ENCODE measurements at places on chromosomes 4 and X. TPM values are rescaled to one million over a fixed set of nuclear protein-coding genes. Genes with fewer than 3 reads are reported as not detected.

DNA sequence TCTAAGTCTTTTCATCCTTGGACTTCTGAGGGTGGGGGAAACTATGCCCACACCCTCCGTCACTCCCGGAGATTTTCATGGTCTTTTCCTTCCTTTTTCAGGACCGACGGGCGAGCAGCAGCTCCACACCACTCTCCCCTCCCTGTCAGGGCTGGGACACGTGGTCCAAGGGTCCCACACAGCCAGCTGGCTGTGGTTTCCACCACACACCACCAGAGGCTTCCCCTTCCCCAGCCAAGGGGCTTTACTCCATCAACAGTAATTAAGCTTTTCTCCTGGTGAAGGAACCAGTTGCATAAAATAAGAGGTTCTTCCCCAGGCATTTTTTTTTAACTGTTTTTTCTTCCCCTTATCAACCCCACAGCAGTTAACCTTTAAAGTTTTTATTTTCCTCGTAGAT, 453.9 kb downstream of the GPAT3 start:
- DNase-seq: no peak
- no peak overlapping the region for H3K4me3 ChIP-seq
- H3K4me1 ChIP-seq: no peaks in the 10 kb centered on the region
- H3K27ac ChIP-seq: no peak overlapping the region

- DNase-seq: no peak
- no peaks in the 10 kb centered on the region for H3K36me3 ChIP-seq
- no peak overlapping the region for H3K4me3 ChIP-seq
- H3K27me3 ChIP-seq: no peaks in the 10 kb centered on the region
- no peak overlapping the region for H3K27ac ChIP-seq
Measured at GRCh38 chr4:24226667-24227066, 336.8 kb upstream of the PPARGC1A start.

- H3K36me3 ChIP-seq: no peaks in the 10 kb centered on the region
- no peak overlapping the region for H3K27ac ChIP-seq
- H3K4me3 ChIP-seq: no peak overlapping the region
- no peak for DNase-seq
Measured at GRCh38 chr4:80956421-80956820, 74.1 kb upstream of the BMP3 start.

DNA sequence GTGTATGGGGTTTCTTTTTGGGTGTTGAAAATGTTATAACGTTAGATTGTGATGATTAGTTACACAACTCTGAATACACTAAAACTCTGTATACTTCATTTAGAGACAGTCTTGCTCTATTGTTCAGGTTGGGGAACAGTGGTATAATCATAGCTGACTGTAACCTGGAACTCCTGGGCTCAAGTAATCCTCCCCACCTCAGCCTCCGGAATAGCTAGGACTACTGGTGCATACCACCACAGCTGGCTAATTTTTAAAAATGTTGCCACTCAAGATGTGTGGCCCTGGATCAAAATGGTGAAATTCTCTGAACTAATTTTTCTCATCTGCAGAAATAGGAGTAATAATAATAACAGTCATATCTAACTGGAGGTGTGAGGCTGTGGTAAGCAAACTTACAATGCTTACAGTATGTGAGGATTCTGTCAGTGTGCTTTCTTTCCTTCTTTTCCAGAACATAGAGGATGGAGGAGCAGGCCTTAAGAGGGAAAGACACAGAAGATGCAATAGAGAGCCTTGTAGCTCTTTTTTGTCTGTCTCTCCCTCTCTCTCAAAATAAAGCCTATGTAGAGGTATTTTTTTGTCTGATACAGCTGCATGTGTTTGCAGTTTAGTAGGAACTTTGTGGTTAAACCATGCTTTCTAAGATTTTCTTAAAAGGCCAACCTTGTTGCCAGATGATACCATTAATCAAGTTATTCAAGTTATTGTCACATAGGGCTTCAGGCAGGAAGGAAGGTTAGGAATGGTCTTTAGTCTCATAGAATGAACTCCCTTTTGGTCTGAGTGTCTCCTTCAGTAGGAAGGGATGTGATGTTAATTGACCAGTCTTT, 7.5 kb downstream of the ADD1 start:
- H3K4me1 ChIP-seq: peaks cover 78% of the 10 kb centered on the region
- H3K27ac ChIP-seq: no peak overlapping the region
- DNase-seq: no peak
- H3K36me3 ChIP-seq: peaks cover 16% of the 10 kb centered on the region

- no peaks in the 10 kb centered on the region for H3K4me1 ChIP-seq
- H3K4me3 ChIP-seq: no peak overlapping the region
- no peaks in the 10 kb centered on the region for H3K36me3 ChIP-seq
- no peak for DNase-seq
- no peak overlapping the region for H3K27ac ChIP-seq
- H3K27me3 ChIP-seq: no peaks in the 10 kb centered on the region
Measured at GRCh38 chr4:186015212-186015817, 53.6 kb upstream of the TLR3 start.

DNA sequence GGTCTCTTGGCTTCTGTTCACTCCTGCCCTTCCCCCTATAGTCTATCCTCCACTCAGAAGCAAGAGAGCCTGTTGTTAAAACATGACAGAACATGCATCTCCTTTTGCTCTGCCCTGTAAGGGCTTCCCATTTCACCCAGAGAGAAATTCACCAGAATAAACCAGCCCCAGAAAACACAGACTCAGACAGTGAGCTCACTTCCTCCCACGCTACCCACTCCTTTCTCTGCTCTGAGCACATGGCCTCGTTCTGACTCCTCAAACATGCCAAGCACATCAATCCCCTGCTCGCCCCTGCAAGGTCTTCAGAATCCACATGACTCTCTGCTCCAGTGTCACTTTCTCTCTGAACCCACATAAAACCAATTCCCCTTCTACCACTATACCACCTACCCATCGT, 50.4 kb downstream of the MID1 start:
- no peaks in the 10 kb centered on the region for H3K4me1 ChIP-seq
- H3K27ac ChIP-seq: no peak overlapping the region
- H3K27me3 ChIP-seq: no peaks in the 10 kb centered on the region

DNA sequence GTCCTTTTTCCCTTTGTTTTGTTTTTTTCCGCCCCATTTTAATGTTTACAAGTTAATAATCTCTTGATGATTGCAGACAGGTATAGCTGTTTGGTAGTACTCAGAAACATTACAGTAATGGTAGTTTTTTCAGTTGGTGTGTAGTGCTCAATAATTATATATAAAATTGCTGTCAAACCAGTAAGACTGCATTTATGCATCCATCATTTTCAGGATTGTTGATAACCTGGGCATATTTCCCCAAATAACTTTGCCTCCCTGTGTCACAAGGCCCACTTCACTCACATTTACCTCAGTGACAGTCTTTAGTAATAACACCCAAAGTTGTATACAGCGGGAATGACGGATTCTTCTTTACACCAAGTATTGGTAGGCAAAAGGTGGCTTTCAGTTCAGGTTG, 16.1 kb downstream of the ARFIP1 start:
- no peak overlapping the region for H3K27ac ChIP-seq
- no peak overlapping the region for H3K4me3 ChIP-seq
- H3K36me3 ChIP-seq: no peaks in the 10 kb centered on the region
- DNase-seq: no peak

DNA sequence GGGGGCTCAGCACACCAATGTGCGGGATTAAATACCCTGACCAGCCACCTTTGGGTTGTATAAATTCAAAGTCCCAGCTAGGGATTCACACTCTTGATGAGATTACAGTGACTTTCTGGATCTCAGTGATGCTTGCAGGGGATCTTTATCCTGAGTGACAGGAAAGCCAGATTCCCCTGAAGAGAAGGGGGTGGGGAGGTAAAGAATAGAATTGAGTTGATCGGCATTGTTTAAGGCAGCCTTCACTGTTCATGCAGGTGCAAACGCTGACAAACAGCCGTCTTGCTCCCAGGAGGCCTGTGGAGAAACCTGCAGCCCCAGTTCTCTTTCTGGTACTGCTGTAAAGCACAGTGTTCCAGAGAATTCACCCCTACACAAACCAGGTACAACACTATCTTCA, 19.0 kb downstream of the CXXC4 start:
- H3K4me1 ChIP-seq: no peaks in the 10 kb centered on the region
- no peak overlapping the region for H3K4me3 ChIP-seq
- no peak for DNase-seq
- no peak overlapping the region for H3K27ac ChIP-seq
- H3K36me3 ChIP-seq: no peaks in the 10 kb centered on the region

- no peaks in the 10 kb centered on the region for H3K4me1 ChIP-seq
- no peak for DNase-seq
Measured at GRCh38 chrX:143768976-143769375, 48.4 kb upstream of the SPANXN2 start.

DNA sequence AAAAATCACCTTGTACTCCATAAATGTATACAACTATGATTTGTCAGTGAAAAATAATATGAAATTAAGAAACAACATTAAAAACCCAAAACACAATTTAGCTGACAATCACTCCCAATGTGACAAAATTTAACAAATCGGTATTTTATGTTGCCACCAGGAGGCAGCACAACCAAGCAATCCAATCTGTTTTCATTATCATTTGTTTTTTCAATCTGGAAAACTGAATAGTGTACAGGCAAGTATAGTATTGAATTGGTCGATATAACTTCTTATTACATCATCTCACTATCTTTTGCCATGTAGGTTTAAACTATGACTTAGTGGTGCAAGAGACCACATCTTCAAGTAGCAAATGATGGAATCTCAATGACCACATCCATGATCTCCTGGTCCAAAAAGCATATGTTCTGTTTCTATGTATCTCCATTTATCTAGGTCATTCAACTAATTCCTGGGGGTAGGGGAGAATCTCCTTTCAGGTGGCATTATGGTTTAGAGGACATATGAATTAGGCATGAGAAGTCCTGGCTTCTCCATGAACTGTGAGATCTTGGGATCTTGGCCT, 112.9 kb upstream of the AGA start:
- no peaks in the 10 kb centered on the region for H3K36me3 ChIP-seq
- DNase-seq: no peak
- no peak overlapping the region for H3K4me3 ChIP-seq
- no peaks in the 10 kb centered on the region for H3K4me1 ChIP-seq
- no peak overlapping the region for H3K27ac ChIP-seq

GRCh38 chr4:54146139-54146538, 46.2 kb downstream of the GSX2 start:
- peaks cover 7% of the 10 kb centered on the region for H3K4me1 ChIP-seq
- H3K36me3 ChIP-seq: no peaks in the 10 kb centered on the region
- H3K4me3 ChIP-seq: no peak overlapping the region
- no peak for DNase-seq
- H3K27me3 ChIP-seq: peaks cover 4% of the 10 kb centered on the region

GRCh38 chr4:53365121-53365485, 758 bp downstream of the SCFD2 start:
- peak overlapping the region; percentile 85 for H3K27ac ChIP-seq
- peaks cover 37% of the 10 kb centered on the region for H3K4me1 ChIP-seq
- peak overlapping the region; percentile 85 for H3K4me3 ChIP-seq
- H3K36me3 ChIP-seq: no peaks in the 10 kb centered on the region
- no peak for DNase-seq

- H3K36me3 ChIP-seq: no peaks in the 10 kb centered on the region
- no peak for DNase-seq
- H3K4me3 ChIP-seq: no peak overlapping the region
- H3K27me3 ChIP-seq: peaks cover 18% of the 10 kb centered on the region
- H3K27ac ChIP-seq: no peak overlapping the region
Measured at GRCh38 chr4:122830426-122831095, 3.9 kb downstream of the FGF2 start.

DNA sequence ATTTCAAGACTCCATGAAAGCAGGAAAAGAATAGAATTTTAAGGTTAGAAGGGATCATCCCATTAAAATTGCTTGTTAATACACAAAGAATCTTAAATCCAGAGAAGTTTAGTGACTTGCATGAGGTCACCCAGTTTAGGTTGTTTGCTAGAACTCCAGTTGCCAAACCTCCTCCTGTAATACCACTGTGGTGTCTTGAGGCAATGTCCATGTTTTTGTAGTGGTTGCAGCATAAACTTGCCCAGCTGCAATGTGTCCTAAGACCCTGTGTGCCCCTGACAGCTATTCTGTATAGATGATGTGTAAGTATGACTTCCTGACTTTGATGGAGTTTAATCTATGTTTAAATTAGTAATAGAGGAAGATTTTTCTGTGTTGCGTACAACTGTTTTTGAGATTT, 6.3 kb downstream of the SFRP2 start:
- H3K27me3 ChIP-seq: peaks cover 12% of the 10 kb centered on the region
- no peak overlapping the region for H3K27ac ChIP-seq
- no peak for DNase-seq
- no peaks in the 10 kb centered on the region for H3K4me1 ChIP-seq

DNA sequence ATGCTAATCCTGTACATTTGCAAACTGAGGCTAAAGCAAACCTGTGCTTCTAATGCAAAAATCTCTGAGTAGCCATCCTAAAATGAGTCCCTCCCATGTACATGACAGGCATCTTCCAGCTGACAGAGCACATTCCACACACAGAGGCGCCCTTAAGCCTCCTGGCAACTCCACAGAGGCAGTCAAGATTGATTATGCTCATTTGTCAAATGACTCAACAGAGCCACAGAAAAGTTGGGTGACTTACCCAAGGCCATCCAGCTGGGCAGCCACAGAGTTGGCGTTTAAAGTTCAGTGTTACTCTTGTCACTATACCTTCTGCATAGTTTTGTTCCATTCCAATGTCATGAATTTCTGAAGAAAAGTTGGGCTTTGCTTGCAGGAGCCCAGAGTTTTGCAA, 394.6 kb upstream of the FGF13 start:
- no peaks in the 10 kb centered on the region for H3K36me3 ChIP-seq
- no peaks in the 10 kb centered on the region for H3K4me1 ChIP-seq
- H3K27ac ChIP-seq: no peak overlapping the region
- no peak overlapping the region for H3K4me3 ChIP-seq
- no peak for DNase-seq

- H3K36me3 ChIP-seq: no peaks in the 10 kb centered on the region
- DNase-seq: no peak
- H3K27me3 ChIP-seq: no peaks in the 10 kb centered on the region
- H3K4me3 ChIP-seq: peak overlapping the region; percentile 33
Measured at GRCh38 chr4:55635282-55635681, 816 bp downstream of the NMU start.

GRCh38 chrX:67604979-67605703, 61.3 kb downstream of the AR start:
- H3K36me3 ChIP-seq: no peaks in the 10 kb centered on the region
- DNase-seq: no peak
- no peak overlapping the region for H3K27ac ChIP-seq
- H3K4me3 ChIP-seq: no peak overlapping the region
- no peaks in the 10 kb centered on the region for H3K4me1 ChIP-seq
- H3K27me3 ChIP-seq: no peaks in the 10 kb centered on the region

- H3K4me1 ChIP-seq: no peaks in the 10 kb centered on the region
- no peak for DNase-seq
- no peak overlapping the region for H3K27ac ChIP-seq
- no peaks in the 10 kb centered on the region for H3K36me3 ChIP-seq
- H3K27me3 ChIP-seq: no peaks in the 10 kb centered on the region
- no peak overlapping the region for H3K4me3 ChIP-seq
Measured at GRCh38 chr4:23884741-23885140, 5.1 kb downstream of the PPARGC1A start.

The SH3D19 gene
- not detected for total RNA-seq

The NDST4 gene
- total RNA-seq: not detected

The TRPC5OS gene
- total RNA-seq: not detected

The FAM9C gene
- not detected for total RNA-seq

The PSAPL1 gene
- not detected for total RNA-seq

All from CD8-positive, alpha-beta memory T cell (primary cell).